ENCODE measurements at places on chromosomes 11 and 22. TPM values are rescaled to one million over a fixed set of nuclear protein-coding genes. Genes with fewer than 3 reads are reported as not detected.

CD81 gene
- 135 TPM for total RNA-seq

DNA sequence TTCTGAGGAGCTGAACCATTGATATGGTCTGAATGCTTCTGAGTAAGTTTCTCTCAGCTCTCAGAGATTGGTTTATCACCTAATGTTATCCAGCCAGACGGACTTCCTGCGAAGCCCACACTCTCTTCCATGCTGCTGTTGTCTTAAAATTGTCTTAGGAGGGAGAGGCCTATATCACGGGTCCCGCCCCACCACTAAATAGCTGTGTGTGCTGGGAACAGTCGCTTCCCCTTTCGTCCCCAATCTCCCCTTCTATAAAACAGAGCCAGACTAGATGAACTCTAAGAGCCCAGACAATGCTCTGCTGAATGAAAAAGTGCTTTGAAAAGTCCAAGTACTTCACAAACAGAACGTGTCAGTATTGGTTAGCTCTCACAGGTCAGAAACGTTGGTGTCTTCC lies 81.4 kb upstream of the AKIP1 start:
- no peak for DNase-seq

DNA sequence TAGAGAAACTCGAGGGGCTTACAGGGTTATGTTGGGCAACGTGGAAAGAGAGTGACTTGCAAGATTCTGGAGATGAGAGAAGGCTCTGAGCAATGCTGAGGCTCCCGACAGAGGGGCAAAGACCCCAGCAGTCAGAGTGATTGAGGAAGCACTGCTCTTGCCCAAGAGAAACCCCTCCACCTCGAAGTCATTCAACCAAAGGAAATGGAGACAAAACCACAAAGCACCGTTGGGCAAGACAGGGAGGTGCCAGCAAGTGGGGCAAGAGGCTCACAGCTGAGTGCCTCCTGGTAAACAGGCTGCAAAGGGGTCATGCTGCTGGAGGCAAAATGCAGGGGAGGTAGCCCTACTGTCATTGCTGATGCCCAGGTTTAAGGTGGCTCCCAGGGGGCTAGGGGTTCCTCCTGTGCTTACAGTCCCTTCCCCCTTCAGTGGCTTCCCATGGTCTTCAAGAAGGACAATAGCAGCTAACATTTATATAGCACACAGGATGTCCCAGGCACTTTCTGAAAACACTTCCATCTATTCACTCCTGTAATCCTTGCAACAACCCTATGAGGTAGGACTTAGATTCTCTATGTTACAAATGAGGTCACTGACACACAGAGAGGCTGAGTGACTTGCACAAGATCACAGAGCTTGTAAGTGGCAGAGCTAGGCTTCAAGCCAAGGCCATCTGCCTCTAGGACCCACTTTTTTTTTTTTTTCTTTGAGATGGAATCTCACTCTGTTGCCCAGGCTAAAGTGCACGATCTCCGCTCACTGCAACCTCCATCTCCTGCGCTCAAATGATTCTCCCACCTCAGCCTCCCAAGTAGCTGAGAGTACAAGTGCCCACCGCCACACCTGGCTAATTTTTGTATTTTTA lies 18.1 kb upstream of the MYH9 start:
- DNase-seq: peak; percentile 60

OR52I2 gene
- not detected for total RNA-seq

DNA sequence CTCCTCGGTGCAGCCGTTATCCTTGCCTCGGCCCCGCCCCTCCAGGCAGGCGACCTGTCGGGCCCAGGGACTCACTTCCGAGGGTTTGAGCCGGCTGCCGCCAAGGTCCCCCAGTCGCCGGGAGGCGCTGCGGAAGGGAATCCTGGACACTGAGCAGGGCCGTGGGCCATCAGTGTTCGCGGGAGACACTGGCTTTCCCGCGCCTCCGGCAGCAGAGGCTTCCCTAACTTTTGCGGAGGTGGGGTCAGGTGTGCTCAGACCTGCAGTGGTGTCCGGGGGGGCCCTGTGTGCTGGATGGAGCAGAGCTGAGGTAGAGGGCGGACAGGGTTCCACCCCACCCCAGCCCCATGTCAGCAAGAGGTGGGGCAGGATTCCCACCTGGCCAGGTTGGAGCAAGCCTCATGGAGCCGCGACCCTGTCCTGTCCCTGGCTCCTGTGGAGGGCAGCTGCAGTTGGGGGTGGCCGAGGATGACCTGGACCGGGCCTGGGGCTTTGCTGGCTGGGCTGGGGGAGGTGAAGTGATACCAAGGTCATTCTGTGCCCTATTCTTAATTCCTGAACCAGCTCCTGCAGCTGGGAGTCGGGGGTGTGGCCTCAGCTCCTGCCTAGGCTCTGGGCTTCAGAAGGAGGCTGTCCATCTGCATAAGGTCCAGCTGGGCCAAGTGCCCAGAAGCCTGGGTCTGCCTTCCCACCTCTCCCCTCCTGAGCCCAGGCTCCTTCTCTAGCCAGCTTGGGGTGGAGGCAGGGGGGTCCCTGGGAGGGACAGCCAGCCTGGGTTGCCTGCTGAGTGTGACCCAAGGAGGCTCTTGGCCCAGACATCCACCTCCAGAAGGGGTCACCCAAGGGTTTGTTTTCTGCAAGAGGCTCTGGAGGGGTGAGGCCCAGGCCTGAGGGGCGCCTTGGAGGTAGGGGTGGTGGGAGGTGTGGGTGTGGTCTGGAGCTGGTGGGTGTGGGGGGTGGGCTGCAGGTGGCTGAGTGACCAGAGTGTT lies 8.4 kb downstream of the TSPAN4 start:
- no peak for DNase-seq

DNA sequence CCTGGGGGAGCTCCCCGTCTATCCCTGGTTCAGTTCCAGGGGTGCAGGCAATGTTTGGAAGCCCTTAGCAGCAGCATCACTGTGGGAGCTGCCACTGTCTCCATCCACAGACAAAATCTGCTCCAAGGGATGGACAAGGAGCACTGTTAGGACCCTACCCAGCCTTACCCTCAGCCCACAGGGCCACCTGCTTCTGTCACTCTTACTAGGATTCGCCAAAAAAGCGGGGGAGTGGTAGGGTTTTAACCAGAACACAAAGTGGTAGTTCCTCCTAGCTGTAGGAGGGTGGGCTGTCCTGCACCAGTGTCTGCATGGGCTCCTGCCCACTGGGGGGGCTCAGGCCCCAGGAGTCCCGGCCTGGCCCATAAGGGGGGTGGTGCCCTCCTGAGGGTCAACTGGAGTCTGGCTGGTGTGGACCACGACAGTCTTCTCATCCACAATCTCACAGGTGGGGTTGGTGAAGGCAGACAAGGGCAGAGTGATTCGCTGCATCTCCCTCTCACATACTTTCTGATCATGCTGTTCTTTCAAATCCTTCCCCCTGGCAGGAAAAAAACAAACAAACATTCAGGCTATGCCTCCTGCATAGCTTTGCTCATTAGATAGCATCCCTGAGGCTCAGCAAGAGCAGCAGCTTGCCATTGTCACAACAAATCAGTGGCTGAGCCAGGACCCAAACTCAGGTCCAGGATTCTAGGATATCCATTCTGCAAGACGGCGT lies 9.4 kb downstream of the PIK3IP1 start:
- no peak for DNase-seq

DNA sequence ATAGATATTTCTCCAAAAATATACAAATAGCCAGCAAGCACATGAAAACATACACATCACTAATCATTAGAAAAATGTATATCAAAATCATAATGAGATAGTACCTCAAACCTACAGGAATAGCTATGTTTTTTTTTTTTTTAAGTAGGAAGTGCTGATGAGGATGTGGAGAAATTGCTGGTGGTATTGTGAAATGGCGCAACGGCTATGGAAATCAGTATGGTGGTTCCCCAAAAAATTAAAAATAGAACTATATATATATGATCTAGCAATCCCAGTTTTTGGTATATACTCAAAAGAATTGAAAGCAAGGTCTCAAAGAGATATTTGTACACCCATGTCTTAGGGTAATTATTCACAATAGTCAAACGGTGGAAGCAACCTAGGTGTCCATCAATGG lies 46.0 kb upstream of the HIPK3 start:
- DNase-seq: no peak

- DNase-seq: no peak
Measured at GRCh38 chr22:19527321-19527721, 3.1 kb upstream of the CLDN5 start.

DNA sequence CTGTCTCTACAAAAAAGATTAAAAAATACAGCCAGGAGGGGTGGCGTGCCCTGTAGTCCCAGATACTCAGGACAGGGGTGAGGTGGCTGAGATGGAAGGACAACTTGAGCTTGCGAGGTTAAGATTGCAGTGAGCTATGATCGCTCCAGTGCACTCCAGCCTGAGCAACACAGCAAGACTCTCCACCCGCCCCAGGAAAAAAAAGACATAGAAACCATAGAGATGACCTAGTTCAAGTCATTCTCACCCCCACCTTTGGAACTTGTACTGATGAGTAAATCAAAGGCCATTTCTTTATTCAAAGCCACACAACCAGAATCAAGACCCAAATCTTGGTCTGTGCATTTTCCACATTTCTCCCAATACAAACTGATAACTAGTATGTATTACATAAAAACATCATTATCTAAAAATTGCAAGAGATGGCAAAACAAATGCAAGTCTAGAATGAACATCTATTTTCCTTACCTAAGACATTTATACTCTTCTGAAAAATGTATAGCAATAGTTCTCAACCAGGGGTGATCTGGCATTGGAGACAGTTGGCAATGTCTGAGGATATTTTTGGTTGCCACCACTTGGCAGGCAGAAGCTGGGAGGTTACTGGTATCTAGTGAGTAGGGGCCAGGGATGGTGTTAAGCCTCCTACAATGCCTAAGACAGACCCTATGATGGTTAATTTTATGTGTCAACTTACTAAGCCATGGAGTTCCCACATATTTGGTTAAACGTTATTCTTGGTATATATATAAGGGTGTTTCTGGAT lies 34.6 kb downstream of the LGR4 start:
- DNase-seq: no peak

- DNase-seq: no peak
Measured at GRCh38 chr11:119673759-119674336, 55.2 kb downstream of the NECTIN1 start.

DNA sequence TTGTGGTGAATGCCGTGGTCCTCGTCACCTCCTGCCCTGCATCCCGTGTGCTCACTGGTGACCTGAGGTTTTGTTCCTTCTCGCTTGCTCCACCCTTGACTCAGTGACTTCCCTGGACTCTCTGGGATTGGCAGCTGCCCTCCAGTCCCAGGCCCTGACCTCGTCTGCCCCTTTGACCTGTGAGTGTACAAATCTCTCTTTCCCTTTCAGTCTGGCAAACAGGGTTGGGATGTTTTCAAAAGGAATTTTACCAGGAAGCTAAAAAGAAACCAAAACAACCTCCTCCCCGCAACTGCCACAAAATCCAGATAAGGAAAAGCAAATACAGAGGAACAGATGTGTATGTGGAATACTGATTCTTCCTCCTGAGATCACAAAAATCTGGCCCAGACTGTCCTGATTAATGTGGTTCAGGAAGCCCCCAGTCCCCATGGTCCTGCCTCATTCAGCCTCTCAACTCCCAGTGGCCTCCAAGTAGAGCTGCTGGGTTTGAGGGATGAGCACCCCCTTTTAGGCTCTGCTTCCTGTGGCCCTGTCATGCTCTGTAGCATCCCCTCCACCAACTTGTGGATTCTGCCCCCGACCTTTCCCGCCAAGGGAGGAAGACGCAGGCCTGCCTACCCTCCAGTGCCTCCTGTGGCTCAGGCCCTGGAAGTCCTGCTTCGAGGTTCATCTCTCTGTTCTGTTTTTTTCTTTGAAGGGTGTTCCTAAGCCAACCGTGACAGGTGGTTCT lies 15.2 kb downstream of the ROBO4 start:
- no peak for DNase-seq

- peak; percentile 78 for DNase-seq
Measured at GRCh38 chr11:64086258-64087123, 50.8 kb downstream of the FLRT1 start.
